ENCODE measurements at places on chromosomes 7 and 10. TPM values are rescaled to one million over a fixed set of nuclear protein-coding genes. Genes with fewer than 3 reads are reported as not detected.

The VIPR2 gene
- 4.8 TPM for total RNA-seq

The C10orf62 gene
- total RNA-seq: not detected

The PON1 gene
- not detected for total RNA-seq

The SLC25A13 gene
- total RNA-seq: 40.6 TPM

The VENTX gene
- 0.81 TPM for total RNA-seq

The BICC1 gene
- 13.5 TPM for total RNA-seq

The INMT gene
- 31.4 TPM for total RNA-seq

The CAV2 gene
- 64.4 TPM for total RNA-seq

The SVIL gene
- total RNA-seq: 209 TPM

- DNase-seq: no peak
Measured at GRCh38 chr7:128906001-128906765, 4.3 kb downstream of the KCP start.

DNA sequence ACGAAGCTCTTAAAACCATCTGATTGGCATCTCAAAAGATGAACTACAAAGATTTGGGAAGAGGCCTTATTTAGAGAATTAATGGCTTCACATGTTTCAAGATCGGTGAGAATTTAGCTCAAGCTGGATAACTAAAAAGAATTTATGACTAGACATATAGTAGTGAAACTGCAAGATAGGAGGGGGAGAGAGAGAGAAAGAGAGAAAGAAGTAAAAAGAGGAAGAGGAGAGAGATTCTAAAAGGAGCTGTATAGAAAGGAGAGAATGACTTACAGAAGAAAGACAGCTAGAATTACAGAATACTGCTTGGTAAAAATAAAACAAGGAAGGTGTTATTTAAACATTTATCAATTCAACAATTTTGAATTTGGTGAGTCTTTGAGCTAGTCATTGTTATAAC lies 592.3 kb downstream of the SH2D4B start:
- DNase-seq: no peak

GRCh38 chr10:114995468-114996247 lies 57.7 kb downstream of the TRUB1 start:
- DNase-seq: no peak

GRCh38 chr7:156950381-156950858 lies 908 bp downstream of the NOM1 start:
- DNase-seq: no peak

GRCh38 chr7:73519867-73520672 lies 2.0 kb downstream of the BAZ1B start:
- no peak for DNase-seq

- no peak for DNase-seq
Measured at GRCh38 chr7:41217306-41217705, 485.6 kb downstream of the INHBA start.

DNA sequence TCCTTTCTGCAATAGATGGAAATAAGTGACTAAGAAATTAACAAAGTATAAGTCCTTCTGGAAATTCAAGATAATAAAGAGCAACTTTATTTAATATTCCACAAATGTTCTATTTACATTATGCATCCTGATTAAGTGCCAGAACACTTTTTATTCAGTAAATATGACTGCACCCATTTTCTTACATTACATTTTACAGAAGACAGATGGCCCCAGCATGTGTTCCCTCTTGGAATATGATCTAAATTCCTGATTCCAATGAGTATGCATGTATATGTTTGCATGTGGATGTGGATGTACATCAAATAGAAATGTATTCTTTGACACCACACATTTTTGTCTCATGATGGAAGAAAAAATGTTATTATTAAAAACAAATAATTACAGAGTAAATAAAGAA lies 628.7 kb upstream of the SEMA3D start:
- DNase-seq: no peak

GRCh38 chr10:60975716-60976115 lies 31.7 kb upstream of the RHOBTB1 start:
- no peak for DNase-seq

GRCh38 chr10:49076741-49077521 lies 38.4 kb downstream of the VSTM4 start:
- no peak for DNase-seq

- DNase-seq: no peak
Measured at GRCh38 chr7:20301311-20301939, 29.3 kb upstream of the ITGB8 start.

GRCh38 chr7:128123291-128124037 lies 92.2 kb upstream of the LRRC4 start:
- DNase-seq: no peak

- peak; percentile 73 for DNase-seq
Measured at GRCh38 chr10:75400771-75401568, 594 bp downstream of the ZNF503 start.

GRCh38 chr10:50360077-50360850 lies 108.9 kb upstream of the ASAH2 start:
- DNase-seq: no peak

- no peak for DNase-seq
Measured at GRCh38 chr10:48648172-48648942, 36.3 kb upstream of the WDFY4 start.

DNA sequence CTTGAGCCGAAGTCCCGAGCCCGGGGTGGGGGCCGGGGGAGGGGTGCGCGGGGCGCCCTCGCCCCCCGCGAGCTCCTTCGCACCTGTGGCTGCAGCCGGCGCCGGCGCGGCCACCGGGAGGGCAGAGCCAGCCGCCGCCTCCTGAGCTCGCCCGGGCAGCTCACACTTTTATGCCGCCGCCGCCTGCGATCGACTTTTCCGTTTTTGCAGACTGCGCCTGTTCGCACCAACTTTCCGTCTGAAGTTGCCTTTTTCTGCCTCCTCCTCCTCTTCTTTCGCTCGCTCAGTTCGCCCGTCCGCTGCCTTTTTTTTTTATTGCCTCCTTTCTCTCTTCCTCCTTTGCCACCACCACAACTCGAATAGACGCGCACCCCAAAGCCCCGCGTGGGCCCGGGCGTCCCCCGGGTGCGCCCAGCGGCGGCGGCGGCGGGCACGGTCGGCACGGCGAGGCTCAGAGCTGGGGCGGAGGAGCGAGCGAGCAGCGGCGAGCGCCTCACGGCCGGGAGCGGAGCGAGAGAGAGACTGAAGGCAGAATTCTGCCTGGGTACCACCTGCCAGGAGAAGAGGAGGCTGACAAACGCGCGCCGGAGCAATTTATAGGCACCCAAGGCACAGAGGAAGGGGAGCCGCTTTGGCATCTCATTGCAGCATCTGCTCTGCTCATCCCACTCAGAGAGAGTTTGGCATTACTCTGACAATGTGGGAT lies at the start of gene C1QL3:
TSS of gene C1QL3 (minus strand) at position 569 of the 706 bp plus-strand sequence. CDS start 814 bp downstream, outside the sequence.
- no peak for DNase-seq

GRCh38 chr7:120070201-120070600 lies 202.8 kb upstream of the KCND2 start:
- no peak for DNase-seq

GRCh38 chr7:92732316-92733036 lies 103.9 kb downstream of the CDK6 start:
- no peak for DNase-seq

All from ureter (tissue), 1 donor.